ENCODE measurements at places on chromosomes 16 and 17. TPM values are rescaled to one million over a fixed set of nuclear protein-coding genes. Genes with fewer than 3 reads are reported as not detected.

GRCh38 chr17:66123163-66123562, 68.8 kb downstream of the CEP112 start:
- no peak for DNase-seq

GRCh38 chr17:50768346-50768761, 1.0 kb upstream of the ANKRD40CL start:
- DNase-seq = no peak

GRCh38 chr16:85090181-85090580, 22.1 kb downstream of the CIBAR2 start:
- no peak for DNase-seq

GRCh38 chr16:62014319-62014923, 21.8 kb downstream of the CDH8 start:
- no peak for DNase-seq

Gene GCGR
- not detected for total RNA-seq

Gene NLGN2
- total RNA-seq = 11.0 TPM
